NCI-H1930 (cell line): ENCODE measurements at places on chromosomes 3 and 15.

DNA sequence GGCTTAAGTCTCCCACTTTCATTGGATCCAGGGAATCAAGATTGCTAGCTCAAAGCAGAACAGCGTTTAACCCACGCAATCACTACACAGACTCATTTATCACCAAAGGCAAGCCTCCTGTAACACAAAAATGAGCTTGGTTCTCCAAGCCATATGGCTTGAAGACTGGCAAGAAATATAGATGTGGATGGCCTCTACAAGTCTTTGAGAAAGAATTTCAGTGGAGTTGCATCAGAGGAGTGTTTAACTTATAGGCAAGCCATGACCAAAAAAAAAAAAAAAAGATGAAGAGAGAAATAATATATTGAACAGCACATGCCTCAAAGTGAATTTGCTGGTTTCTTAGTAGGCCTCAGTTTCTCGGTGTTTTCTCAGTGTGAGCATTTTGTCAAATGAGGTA is 27.3 kb downstream of the PDZRN3 start:
- DNase-seq, result no peak

GRCh38 chr3:126014252-126014651 is 45.3 kb downstream of the ROPN1B start:
- no peak for DNase-seq

GRCh38 chr3:152961323-152961722 is 126.4 kb downstream of the P2RY1 start:
- no peak for DNase-seq

- no peak for DNase-seq
These were observed 55.4 kb downstream of the RASGRF1 start for GRCh38 chr15:79035111-79035601.

DNA sequence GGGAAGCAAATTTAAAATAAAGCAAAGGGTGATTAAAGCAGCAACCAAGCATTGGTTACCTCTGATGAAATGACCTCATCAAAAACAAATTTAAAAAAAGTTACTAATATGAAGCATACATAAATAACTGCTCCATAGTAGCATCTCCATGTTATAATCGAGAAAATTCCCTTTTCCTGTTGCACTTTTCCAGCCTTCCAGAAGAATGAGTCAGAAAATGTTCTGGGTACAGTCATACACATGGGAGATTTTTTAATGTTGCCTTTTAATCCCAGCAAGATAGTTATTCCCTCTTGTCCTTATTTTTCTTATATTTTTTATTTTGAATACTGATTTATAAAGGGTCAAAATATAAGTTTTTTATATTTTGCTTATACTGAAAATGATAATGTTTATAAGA is 2.6 kb upstream of the TMCO5A start:
- DNase-seq, result no peak

- DNase-seq, result no peak
These were observed 216.8 kb downstream of the VGLL3 start for GRCh38 chr3:86774082-86774691.

DNA sequence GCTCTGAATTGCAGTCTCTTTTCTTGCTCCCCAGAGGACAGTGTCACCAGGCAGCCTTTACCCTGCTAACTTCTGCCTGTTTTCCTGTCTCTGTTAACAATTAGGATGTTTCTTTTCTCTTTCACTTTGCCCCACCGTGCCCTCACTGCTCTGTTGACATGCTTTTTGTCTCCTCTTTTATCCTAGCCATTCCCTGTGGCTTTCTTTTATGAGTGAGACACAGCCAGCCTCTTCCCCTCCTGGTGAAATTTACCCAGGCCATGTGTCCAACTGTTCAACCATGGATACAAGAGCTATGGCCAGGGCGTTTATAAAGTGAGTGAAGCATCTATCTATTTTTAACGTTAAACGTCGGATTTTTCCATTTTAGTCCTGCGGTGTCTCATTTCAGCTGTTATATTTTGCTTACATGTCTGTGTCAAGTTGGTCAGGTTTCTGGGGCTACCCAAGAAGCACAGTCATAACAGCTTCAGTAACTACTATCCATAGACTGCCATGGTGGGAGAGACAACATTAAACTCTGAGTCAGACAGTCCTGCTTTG is 443.2 kb upstream of the AZI2 start:
- DNase-seq, result peak; percentile 65
